ENCODE measurements at places on chromosomes 3 and 15.
A peak's percentile ranks its signal among the peaks of the same experiment; 100 is the strongest.

- no peak for DNase-seq
Measured at GRCh38 chr3:61331929-61332552, 80.8 kb upstream of the FHIT start.

DNA sequence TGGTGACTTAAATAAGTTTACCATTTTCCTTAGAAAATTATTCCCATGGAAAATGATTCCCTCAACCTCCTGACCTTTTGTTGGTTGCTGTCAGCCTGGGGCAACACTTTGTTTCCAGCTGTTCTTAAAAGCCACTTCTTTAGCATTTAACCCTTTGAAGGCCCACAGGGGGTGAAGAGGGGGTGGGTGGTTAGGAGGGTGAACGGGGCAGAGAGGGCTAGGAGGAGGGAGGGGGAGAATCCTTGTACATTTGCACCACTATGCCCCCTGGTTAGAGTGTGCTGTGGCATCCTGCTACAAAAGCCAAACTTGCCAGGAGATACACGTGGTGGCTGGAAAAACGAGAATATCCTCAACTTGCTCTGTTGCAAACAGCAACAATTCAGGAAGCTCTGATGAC lies 273.2 kb upstream of the RGMA start:
- DNase-seq = no peak

- DNase-seq = no peak
Measured at GRCh38 chr3:121637922-121638321, 22.8 kb downstream of the HCLS1 start.

- DNase-seq = no peak
Measured at GRCh38 chr3:121490161-121490560, 55.6 kb downstream of the POLQ start.

DNA sequence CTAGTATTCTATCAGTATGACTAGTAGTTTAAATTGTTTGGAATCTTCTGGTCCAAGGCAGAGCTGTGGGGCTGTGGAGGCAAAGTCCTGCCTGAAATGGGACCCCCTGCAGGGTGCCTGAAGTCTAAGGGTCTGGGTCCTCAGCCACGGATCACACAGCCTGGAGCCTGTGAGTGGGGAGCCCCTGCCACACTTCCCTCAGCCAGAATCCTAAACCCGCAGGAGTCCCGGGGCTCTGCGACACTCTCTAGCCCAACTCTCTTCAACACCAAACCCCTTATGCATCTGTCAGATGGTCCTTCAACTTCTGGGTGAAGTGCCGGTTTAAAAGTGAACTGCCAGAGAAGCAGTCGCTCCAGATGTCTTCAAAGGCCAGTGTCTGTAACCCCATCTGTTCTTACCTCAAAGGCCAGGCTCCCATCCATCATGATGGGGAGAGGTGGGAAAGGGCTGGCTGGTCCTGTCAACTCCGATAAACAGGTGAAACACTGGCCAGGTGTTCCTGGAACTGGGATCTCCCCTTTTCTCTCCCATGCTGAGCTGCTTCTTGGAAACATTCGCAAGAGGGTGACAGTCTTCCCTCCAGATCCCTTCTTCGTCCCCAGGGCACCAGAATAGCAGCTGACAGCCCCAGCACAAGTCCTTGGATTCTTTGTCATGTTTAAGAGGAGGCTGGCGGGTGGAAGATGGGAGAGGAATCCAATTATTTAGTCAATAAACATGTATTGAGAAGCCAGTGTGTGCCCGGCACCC lies 45.6 kb downstream of the CPN2 start:
- no peak for DNase-seq

DNA sequence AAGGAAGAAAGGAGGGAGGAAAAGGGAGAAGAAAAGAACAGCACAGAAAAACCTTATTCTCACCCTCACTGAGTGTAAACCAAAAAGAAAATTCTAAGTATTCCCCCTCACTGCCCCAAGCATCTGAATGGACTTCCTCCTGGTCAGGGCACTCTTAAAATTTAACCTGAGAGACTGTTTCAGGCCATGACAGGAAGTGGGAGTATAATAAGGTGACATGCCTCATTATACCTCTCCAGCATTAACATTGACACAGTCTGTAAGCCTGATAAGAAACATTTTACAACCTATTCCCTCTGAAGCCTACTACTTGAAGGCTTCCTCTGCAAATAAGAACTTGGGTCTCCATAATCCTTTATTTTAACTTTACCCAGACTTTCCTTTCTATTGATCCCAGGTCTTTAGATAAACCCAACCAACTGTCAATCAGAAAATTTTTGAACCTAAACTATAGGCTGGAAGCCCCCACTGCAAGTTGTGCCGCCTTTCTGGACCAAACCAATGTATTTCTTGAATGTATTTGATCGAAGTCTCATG lies 41.7 kb downstream of the SLCO2A1 start:
- DNase-seq = no peak

DNA sequence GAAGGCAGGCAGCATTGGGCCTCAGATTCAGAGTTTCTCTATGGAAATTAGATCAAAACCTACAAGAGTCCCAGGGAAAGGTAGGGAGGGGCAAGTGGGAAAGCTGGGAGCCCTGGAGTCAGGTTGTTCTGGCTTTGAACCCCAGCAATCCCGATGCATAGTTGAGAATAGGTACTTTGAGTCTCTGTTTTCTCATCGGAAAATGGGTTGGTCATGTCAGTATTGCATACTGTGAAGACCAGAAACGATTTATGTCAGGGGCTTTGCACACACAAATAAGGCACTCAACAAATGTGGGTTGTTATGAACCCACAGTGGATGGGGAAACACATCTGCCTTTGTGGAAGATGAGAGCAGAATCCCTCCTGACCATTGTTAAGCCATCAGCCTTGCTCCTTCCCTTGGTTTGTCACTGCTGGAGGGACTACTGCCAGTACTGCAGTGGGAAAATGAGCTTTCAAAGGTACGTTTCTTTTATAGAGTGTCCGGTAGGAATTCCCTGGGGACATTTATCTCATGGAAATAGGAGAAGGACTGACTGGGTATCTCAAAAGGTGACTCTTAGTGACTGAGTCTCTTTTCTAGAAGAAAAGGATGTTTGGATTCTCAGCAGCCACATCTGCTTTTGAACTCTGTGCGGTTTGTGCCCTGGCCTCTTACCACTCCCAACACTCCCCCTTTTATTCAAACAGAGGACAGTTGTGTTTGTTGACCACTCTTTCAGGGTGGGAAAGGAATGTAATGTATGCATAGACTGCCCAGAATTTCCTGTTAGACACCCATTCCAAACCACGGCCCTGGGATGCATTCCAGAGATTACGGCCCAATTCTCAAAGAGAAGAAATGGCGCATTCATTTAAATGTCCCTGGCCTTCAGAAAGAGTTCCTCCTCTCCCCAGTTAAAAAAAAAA lies 54.6 kb upstream of the VILL start:
- no peak for DNase-seq

DNA sequence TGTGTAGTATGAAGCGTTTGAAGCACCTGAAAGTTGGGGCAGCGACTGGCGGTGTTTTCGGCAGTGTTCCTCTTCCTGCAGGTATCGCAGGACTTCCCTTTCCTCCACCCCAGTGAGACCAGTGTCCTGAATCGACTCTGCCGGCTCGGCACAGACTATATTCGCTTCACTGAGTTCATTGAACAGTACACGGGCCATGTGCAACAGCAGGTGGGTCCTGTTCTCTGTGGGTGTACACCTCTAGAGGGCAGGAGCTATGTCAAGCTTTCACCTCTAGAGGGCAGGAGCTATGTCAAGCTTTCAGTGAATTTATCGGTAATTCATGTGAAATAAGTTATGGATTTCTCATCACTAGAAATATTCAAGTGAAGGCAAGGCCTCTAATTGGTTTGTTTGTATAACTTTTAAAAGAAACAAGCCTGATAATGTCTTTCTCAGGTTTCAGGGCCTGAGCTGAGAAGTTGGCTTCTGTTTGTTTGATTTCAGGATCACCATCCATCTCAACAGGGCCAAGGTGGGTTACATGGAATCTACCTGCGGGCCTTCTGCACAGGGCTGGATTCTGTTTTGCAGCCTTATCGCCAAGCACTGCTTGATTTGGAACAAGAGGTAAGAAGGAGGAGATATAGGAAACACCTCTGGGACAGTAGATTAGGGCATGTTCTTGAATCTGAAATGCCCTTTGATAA lies 5.3 kb downstream of the TUBGCP4 start:
- DNase-seq = peak; percentile 23

GRCh38 chr3:62332835-62333244 lies 40.5 kb downstream of the FEZF2 start:
- no peak for DNase-seq

GRCh38 chr3:126113238-126113555 lies 29.3 kb upstream of the SLC41A3 start:
- no peak for DNase-seq

DNA sequence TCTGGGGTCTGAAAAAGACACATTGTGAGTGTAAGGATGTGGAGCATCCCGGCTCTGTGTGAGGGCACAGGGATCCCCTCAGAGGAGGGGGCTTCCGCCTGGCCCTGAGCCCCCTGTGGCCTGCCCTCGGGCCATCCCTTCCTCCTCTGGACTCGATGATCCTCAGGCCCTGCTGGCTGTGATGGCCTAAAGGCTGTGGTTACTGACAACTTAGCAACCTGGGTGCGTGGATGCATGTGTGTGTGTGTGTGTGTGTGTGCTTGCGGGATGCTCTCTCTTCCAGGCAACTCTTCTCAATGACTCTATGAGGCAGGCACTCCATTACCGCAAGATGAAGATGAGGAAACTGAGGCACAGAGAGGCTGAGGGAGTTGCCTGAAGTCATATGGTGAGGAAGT lies 66.0 kb downstream of the ASB7 start:
- DNase-seq = no peak

DNA sequence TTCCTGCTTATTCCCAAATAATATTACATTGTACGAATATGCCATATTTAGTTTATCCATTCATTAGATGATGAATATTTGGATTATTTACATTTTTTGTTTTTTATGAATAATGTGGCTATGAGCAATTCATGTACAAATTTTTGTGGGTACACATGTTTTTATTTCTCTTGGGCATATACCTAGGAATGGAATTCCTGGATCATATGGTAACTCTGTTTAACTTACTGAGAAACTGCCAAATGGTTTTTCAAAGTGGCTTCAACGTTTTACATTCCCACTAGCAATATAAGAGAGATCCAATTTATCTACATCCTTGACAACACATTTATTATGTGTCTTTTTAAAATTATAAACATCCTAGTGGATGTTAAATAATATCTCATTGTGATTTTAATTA lies 362.0 kb upstream of the TMCO5A start:
- DNase-seq = no peak

GRCh38 chr15:87193481-87193880 lies 1063.1 kb downstream of the NTRK3 start:
- no peak for DNase-seq

DNA sequence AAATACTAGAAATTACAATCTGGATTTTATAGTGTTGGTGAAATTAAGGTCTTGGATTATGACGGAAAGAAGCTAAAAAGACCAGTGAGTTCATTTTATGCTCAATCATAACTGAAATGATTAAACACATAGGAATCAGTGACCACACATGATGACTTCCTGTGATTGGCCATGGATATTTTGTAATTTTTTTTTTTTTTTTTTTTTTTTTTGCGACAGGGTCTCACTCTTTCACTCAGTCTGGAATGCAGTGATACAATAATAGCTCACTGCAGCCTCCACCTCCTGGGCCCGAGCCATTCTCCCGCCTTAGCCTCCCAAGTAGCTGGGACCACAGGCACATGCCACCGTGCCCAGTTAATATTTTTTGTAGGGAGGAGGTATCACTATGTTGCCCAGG lies 47.4 kb downstream of the PAQR5 start:
- no peak for DNase-seq

- no peak for DNase-seq
Measured at GRCh38 chr3:95319921-95320494, 1257.1 kb downstream of the NSUN3 start.

GRCh38 chr3:10426346-10427220 lies 78.8 kb downstream of the ATP2B2 start:
- DNase-seq = no peak

- no peak for DNase-seq
Measured at GRCh38 chr3:291028-291427, 94.5 kb downstream of the CHL1 start.

DNA sequence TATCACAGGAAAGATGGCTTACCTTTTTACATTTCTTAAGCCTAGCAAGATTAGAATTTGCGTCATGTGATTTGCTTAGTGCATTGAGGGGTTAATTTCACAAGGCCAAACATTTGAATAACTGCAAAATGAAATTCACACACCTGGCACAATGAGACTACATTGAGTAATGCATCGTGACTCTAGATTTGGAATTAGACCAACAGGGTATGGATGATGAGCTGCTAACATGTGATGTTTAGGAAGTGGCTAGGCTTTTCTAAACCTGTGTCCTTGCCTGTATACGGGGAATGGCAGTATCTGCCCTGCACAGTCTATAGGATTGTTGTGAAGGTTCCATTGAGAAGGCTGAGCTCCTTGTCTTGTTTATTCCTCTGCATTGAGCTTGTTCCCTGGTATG lies 160.1 kb downstream of the MFSD1 start:
- no peak for DNase-seq

- no peak for DNase-seq
Measured at GRCh38 chr15:69551391-69552056, 98.9 kb downstream of the RPLP1 start.

DNA sequence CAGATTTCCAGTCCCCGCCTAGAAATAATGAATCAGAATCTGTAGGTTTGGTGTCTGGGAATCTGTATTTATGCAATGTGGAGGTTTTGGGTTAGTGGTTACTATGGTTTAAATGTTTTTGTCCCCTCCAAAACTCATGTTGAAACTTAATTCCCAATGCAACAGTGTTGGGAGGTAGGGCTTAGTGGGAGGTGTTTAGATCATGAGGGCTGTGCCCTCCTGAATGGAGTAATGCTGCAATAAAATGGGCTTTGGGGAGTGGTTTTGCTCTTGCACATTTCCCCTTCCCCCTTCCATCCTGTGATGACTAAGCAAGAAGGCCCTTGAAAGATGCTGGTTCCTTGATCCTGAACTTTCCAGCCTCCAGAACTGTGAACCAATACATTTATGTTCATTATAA lies 9.2 kb upstream of the RFC4 start:
- DNase-seq = no peak

GRCh38 chr3:111961461-111962164 lies 17.2 kb upstream of the ABHD10 start:
- DNase-seq = no peak

- no peak for DNase-seq
Measured at GRCh38 chr15:59137566-59137965, 32.6 kb downstream of the CCNB2 start.

- DNase-seq = no peak
Measured at GRCh38 chr3:176968631-176969030, 228.7 kb downstream of the TBL1XR1 start.

DNA sequence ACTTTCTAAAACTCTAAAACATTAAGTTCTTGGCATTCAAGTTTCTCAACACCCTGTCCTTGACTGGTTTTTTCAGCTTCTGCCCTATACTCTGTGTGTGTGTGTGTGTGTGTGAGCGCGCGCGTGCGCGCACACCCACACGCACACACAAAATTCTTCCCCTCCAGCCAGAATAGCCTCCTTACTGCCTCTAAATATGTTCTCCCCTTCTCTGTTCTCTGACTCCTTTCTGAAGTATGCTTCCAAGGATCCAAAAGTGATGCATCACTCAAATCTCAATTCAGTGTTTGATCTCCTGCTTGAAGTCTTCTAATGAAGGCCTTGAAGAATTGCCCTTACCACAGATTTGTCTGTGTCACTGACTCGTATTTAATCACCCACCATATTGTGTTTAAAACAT lies 129.8 kb downstream of the SLC25A26 start:
- DNase-seq = no peak
